Stimulated activated CD8-positive, alpha-beta memory T cell treated with anti-CD3 and anti-CD28 coated beads, Interleukin-2, amount 100 ng/mL, for 1 hour (primary cell): ENCODE measurements at places on chromosomes 1 and 21.

GRCh38 chr1:16162163-16162822 is 6.4 kb upstream of the EPHA2 start:
- DNase-seq = no peak

DNA sequence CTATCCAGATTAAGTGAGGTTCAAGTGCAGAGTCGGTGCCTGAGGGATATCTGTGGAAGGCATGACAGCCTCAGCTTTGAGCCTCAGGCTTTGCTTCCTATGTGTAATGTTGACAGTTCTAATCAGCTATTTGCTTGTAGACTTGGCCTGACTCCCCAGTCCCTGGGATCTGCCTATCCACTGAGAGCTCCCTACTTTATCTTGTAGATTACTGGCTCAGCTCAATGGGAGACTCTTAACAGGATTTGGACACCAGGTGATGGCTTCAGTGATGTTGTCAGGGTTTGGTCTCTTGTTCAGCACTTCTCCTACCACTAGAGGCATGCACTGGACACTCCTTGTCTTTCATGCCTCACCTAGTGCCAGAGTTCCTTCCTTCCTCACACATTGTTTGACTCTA is 126.6 kb upstream of the BEND5 start:
- DNase-seq = no peak

- no peak for DNase-seq
Measured at GRCh38 chr1:10850026-10850425, 53.6 kb upstream of the CASZ1 start.

- DNase-seq = no peak
Measured at GRCh38 chr1:188249811-188250210, 1421.1 kb downstream of the PLA2G4A start.

DNA sequence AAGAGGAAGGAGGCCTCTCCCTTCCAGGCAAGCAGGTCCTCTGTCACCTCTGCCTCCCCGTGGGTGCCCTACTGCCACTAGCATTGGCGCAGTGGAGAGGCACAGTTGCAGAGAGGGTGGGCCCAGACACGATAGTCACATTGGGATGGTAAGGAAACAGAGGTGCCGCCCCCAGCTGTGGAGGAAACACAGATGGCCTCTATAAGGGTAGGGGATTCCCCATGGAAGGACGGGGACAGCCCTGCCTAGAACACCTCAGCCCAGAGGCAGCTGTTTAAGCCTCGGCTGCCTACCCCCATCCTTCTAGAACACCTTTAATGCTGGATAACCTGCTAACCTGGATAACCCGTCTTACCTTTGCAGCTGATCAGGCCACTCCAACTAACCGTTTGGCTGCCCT is 65.7 kb upstream of the CNTN2 start:
- no peak for DNase-seq

DNA sequence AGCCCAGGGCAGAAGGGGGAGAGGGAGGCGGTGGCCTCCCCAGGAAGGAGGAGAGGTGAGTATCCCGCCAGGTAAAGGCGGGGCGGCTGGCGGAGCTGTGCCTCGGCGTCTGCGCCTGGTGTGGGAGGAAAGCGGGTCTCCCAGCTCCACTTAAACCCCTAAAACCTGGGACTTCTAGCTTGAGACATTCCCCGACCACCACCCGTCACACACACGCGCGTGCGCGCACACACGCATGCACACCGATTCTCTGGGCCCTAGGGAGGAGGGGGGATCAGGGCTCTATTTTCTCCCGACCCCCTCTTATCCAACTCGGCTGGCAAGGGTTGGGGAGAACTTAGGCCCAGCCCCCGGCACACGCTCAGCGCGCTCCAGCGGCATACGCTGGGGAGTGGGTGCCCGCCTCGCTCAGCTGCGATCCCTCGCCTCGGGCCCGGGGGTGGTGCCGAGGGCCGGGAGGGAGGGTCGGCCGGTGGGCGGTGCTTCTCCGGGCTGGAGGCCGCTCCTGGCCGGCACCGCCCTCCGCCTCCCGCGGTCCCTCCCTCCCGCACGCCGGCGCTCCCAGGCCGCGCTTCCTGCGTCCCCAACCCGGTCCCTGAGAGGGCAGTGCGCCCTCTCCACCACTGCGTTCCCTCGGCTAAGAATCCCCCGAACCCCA is at the start of gene TMEM51:
TSS of gene TMEM51 (plus strand) at position 564 of the 658 bp plus-strand sequence. CDS start 61,341 bp downstream, outside the sequence.
- no peak for DNase-seq

DNA sequence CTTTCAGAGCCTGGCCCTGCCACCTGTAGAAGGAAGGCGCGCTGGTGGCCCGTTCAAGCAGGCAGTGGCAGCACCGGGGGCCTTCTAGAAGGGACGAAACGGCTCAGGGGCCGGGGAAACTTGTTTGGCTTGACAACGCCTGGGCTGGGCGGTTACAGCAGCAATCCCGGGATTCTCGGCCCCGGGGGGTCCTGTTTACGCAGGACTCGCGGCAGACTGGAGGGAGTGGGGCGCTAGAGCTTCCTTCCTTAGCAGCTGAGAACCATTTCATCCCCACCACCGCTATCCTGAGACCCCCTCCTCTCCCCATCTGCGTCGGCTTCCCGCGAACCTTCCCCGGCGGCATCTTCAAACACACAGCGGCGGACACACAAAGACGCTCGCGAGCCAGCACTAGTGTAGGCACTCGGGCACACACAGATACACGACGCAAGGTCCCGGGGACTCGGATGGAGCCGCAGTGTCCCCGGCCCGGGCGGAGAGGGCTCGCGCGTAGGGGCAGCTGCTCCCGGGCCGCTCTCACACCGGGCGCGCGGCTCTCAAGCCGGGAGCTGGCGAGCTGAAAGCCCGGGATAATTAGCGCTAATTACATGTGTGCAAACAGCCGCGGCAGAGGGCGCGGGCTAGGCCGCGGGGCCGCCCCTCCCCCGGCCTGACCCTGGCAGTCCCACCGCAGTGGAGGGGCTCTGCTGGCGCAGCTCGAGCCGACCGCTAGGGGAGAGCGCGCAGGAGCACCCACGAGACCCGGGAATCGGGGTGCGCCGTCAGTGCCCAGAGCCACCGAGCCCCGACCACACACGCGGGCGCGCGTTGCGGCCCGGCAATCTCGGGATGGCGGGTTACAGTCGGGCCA is 271.4 kb downstream of the FOXD2 start:
- no peak for DNase-seq

DNA sequence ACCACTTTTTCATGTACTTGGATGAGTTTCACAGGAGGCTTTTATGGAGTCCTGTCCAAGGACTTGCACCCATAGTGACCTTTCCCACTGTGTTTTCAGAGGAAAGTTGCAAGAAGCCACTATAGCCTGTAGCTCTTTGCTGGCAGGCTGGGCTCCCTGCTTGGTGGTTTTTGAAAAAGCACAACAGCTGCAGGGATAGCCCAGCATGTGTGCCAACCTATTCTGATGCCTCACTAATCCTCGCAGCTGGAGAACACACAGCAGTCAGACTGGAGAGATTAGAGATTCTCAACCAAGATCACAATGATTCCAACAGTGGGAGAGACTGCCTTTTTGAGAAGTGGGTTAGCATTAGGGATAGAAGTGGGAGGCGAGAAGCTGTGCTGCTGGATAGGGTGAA is 24.1 kb upstream of the ARHGEF11 start:
- no peak for DNase-seq

- DNase-seq = no peak
Measured at GRCh38 chr1:242813490-242814091, 289.1 kb upstream of the PLD5 start.

- DNase-seq = no peak
Measured at GRCh38 chr1:27597516-27598294, 6.2 kb downstream of the AHDC1 start.

DNA sequence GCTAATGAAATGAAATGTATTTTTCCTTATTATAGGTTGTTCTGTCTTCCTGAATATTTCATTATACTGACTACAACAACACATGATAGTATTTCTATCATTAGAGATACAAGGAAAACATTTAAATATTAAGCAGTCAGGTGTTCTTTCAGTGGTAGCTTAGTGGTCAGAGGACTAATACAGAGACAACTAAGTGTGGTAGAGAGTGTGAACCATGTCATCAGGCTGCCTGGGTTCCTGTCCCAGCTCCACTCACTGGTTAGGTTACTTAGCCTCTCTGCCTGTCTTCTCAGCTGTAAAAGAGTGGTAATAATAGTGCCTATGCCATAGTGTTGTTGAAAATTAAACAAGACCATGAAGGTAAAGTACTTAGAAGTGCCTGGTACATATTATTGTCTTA is 3.9 kb downstream of the UAP1 start:
- no peak for DNase-seq

GRCh38 chr1:184388319-184388889 is 1.6 kb downstream of the C1orf21 start:
- DNase-seq = no peak

DNA sequence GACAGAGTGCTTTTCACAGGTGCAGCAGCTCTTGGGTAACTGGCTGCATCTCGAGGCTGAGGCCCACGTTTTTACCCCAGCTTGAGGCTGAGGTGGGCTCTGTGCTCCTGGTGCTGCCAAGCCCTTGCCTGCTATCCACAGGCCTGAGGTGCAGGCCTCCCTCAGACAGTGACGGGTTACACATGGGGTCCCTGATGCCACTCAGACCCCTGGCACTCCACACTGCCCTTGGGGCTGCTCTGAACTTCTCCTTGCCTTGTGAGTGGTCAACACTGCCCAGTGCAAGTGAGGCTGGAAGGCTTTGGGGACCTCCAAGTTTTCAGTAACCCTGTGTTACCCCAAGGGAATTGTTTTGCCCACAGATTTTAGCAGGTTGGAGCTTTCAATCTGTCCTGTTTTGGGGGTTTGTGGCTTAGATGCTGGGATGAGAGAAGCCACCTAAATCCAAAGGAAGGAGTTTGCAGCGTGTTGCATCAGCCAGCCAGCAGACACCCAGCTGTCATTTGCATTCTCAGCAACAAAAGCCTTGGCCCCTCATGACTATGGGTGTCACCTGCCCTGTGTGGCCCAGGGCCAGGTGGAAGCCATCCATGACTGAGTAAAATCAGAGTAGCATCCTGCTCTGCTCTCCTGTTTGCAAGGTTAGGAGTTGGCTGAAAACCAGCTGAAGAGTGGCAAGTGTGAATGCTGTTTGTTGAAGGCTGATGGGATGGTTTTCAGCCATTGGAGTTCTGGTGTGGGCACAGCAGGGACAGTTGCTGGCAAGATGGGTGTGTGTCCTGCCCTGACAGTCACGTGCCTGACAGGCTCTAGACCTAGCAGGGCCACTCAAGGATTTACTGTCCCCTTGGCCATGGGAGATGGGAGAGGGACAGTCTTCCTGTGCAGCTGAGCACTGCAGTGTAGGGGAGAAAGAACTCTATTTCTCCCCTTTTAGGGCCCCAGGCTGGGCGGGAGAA is 3.2 kb downstream of the RNF187 start:
- DNase-seq = no peak

DNA sequence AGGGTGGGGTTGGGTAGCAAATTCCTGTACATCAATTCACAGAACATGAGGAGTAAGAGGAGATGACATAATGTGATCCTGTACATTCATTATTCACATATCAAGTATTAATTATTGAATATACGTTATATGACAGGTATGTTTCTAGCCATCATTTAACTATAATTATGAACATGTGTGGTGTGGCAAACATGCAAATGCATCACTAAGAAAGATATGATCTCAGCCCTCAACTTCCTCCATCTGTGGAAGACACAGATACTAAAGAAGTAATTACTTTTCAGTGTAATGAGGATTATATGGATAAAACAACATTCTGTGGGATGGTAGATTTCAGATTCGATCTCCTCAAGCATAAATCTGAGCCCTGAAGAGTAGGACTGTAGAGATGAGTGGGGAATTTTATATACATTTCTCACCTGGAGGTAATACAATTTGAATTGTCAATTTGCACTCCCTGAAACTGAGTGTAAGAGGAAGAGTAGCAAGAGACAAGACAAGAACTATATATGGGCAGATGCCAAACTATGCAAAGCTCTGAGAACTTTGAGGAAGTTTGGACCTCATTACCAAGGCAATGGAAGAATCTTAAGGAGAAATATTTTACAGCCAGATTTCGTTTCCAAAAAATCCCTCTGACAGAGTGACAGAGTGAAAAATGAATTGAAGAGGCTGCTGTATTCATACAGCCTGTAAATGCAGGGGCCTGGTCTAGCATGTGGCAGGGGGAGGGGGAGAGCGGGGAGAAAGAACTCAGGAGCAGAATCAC is 275.5 kb downstream of the TPR start:
- no peak for DNase-seq

GRCh38 chr1:32454726-32455125 is 10.1 kb upstream of the ZBTB8B start:
- DNase-seq = no peak

GRCh38 chr1:241343956-241344355 is 13.0 kb downstream of the RGS7 start:
- no peak for DNase-seq

- no peak for DNase-seq
Measured at GRCh38 chr21:40215941-40216340, 348.7 kb downstream of the PCP4 start.

DNA sequence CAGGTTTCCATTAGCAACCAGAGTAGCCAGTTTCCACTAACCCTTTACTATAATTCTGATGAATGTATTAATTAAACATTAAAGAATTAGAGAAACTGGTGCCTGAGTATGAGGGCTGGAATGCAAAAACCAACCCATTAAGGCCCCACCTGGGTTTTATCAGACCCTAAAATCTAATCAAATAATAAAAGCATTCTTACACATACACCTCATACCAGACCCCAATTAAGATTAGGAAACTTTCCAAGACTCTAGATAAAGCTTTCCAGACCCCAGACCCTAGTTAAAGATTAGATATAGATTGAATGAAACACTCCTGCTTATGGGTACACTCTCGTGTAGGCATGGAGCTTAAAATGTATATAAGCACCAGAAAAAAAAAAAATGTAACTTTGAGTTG is 581.3 kb upstream of the BEND5 start:
- no peak for DNase-seq

DNA sequence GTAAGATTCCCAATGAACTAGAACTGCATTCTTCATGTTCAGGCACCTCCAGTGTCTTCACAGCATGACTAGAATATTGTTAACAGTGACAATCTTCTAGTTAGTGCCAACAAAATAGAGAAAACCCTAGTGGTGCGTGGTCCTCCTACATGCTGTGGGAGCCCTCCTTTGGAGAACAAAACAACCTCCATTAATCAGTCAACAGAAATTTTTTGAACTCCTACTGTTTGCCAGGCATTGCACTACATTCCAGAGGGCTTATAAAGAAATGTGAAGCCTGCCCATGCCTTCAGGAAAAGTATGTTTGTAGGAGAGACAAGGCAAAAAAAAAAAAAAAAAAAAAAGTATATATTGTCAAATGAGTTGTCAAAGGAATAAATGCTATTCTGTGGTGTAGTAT is 252.7 kb downstream of the LRRC40 start:
- DNase-seq = no peak
